ENCODE measurements at places on chromosomes 6 and 20.

DNA sequence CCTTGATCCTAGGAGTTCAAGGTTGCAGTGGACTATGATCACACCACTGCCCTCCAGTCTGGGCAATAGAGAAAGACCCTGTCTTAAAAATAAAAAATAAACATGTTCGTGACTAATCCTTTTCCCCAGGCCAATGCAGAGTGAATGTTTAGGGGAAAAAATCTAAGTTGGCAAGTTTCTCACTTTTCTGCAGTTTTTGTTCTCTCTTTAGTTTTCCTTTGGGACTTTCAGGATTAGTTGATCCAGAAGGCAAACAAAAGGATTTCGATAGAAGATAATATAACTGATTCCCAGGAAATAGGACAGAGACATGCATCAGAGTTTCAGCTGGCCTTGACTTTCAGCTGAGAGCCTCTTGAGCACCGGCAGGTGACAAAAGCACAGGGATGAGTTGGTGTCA lies 53.3 kb downstream of the SOD2 start:
- no peak for DNase-seq

- DNase-seq: no peak
These were observed 124.9 kb downstream of the SCML4 start for GRCh38 chr6:107699254-107699653.

DNA sequence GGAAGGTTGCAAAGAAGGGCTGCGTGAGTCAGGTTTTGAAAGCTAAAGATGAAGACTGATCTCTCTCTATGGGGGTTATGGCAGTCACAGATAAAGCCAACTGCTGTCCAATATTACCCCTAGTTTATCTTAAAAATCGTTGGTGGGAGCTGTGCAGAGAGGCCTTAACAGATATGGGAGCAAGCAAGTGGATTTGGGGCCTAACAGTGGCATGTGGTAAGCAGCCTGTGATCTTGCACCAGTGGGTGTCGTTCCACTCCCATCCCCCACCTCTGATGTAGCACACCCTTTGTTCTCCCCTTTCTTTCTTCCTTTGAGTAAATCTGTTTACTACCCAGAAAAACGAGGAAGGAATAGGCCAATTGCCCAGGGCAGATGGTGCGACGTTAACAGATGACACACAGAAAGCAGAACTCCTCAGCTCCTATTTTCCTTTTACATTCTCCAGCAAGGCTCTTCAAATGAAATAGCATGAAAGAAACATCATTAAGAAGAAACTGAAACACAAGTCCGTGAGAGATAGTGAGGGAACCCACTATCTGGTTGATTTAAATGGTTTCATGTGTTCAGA lies 274.1 kb upstream of the CITED2 start:
- DNase-seq: no peak

DNA sequence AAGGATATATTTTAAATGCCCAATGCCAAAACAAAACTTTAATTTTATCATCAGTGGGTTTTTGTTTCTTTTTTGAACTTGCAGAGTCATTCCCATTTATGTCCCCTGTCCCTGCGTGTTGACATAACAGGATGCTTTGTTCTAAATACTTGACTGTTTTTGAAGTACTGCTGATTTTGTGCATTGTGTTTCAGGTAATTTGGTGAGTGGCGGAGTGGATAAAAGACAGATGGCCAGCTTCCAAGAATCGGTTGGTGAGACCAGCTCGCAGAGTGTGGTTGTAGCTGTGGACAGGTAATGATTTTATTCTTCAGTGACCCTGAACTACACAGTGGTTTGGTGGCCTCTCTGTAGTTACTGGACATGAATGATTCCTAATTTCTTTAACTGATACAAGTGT lies 50.5 kb upstream of the CSE1L start:
- no peak for DNase-seq

DNA sequence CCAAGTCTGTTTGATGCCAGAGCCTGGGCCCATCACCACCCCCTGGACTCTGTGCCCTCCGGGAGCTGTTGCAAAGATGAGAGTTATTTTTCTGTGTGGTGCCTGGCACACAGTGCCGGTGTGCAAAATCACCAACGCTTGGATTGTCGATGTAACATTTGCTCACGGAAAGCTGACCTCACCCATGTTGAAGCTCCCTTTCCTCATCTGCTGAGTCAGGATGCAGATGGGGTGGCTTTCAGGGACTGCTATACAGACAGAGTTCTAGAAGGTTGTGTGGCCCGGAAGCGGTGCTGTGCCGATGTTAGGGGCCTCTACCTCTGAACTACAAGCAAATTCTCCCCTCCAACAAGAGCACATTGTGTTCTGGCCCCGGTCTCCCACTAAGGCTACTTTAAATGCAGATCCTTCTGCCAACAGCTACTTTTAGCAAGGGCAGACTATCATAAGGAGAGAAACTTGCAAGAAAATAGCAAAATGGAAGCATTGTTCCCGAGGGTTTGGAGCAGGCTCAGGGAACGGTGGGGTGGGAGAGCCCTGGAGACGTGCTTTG lies 34.0 kb downstream of the EYA2 start:
- DNase-seq: no peak

Data from stimulated activated CD8-positive, alpha-beta memory T cell treated with anti-CD3 and anti-CD28 coated beads, Interleukin-2, amount 100 ng/mL, for 48 hours (primary cell).